ENCODE measurements at places on chromosomes 6 and 20.

- DNase-seq = no peak
Measured at GRCh38 chr6:37480951-37481534, 18.6 kb downstream of the CCDC167 start.

DNA sequence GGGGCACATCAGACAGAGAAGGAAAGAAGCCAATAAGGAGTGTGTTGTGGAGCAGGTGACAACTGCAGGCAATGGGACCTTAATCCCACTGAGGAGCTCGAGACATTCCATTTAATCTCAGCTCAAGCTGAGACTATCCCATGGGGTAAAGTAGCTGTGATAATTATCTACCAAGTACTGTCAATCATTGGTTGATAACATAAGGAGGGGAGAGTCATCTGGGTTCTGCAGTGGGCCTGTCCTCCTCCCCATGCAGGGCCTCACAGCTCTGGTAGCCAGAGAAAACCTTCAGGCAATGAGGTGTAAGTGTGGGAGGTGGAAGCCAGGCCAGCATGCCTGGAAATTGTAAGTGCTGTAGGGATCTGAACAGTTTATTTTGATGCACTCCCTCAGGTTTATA is 375.0 kb upstream of the ARID1B start:
- no peak for DNase-seq

GRCh38 chr6:6210994-6211393 is 109.5 kb downstream of the F13A1 start:
- DNase-seq = no peak

DNA sequence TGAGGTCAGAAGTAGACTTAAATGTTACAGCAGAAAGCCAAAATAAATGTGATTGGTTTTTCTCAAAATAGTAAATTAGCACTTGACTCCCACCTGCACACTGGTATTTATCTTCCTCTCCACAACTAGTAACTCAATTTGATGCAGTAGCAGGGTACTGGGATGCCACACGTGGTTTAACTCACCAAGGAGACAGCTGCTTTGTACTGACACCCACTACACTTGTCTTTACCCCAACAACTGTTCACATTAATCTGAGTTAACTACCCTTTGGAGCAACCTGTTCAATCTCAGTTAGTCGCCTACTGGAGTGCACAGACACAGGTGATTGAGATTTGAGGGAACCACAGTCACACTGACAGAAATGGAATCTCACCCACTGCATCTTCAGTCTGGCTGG is 242.1 kb downstream of the PRKN start:
- DNase-seq = no peak

GRCh38 chr6:64294034-64294433 is 658.4 kb downstream of the PHF3 start:
- DNase-seq = no peak

- no peak for DNase-seq
Measured at GRCh38 chr6:55601120-55601519, 22.1 kb upstream of the HMGCLL1 start.

- no peak for DNase-seq
Measured at GRCh38 chr20:45611054-45611453, 18.5 kb upstream of the WFDC10A start.

DNA sequence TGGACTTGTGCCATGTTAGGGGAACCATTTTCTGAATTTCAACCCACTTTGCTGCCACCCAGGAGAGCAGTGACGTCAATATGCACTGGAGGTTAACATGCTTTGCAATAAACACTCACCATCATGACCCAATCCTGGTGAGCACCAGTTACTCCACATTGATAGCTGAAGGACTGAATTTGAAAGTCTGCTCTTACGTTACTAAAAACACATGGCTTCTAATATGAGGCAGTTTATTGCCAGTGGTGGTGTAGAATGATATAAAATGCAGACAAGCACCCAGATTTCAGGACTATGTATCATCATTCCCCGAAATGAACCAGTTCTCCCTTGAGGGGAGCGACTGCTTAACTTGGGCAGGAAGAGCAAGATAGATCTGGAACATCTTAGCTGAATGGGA is 23.8 kb downstream of the RFPL4B start:
- DNase-seq = no peak

GRCh38 chr6:130537447-130537846 is 171.6 kb downstream of the TMEM200A start:
- DNase-seq = no peak

DNA sequence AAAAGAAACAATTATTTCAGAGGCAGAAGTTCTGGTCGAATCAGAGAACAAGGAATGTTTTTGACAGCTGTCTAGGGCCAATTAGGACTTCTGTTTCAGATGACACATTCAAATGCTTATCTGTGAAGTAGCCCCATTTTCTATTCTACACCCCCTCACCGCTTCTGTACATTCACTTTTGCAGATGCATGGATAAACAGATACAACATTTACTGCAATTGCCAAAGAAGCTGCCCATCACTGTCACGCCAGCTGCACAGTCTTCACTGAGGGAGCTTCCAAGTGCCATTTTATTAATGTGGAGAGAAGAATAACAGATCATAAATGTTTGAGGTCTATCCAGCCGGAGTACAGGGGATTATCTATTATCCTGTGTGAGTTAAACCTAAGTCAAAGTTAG is 426.8 kb upstream of the ARID1B start:
- no peak for DNase-seq

DNA sequence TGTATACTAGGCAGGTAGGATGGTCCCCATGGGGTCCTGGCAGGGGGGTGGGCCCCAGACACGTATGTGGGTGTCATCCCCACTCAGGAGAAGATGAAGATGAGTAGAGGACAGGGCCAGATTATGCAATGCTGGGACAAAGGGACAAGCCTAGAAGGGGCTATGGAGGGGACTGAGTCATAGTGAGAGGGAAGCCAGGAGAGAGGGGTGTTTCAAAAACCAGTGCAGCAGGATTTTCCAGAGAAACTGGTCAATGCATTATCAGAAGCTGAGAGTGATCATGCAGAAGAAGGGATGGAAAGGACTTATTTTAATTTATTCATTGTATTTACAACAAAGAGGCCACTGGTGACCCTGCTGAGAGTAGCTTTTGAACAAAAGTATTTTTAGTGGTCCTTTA is 74.0 kb downstream of the PPP1R3G start:
- no peak for DNase-seq

- peak; percentile 24 for DNase-seq
Measured at GRCh38 chr6:113936093-113936934, 34.6 kb downstream of the HDAC2 start.

DNA sequence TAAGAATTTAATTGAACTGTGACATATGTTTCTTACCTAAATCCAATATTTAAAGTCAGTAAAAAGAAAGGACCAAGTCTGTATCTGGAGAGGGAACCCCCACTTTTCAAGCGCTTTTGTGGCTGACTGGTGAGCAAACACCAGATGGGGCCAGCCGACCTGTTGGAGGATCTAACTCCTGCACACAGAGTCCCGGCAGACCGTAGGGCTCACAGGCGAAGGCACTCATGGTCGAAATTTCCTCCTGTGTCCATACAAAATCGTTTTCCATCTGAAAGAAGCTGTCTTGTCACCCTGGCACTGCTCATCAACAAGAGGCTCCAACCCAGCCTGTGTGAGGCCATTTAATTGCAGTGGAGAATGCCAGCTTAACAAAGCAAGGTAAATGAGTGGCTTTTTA is 94.0 kb downstream of the SCML4 start:
- no peak for DNase-seq

GRCh38 chr20:10670501-10671220 is 3.1 kb downstream of the JAG1 start:
- no peak for DNase-seq

- DNase-seq = no peak
Measured at GRCh38 chr20:41234546-41234945, 83.0 kb downstream of the ZHX3 start.

- DNase-seq = no peak
Measured at GRCh38 chr6:106973018-106973835, 1.3 kb downstream of the CD24 start.

DNA sequence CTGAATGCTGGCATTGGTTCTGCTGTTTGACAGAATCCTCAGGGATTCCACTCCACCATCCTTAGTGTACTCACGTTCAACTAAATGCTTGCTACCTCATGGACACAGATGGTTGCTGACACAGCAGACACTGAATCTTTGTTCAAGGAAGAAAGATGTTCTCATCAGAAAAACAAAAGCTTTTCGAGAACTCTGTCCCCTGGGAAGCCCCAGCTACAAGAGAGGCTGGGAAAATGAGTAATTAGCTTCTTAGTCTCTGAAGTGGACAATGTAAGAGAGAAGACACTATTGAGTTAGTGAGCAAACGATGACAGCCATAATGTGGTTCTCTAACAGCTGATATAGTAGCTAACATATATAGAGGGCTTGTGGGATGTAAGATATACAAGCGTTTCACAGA is 30.9 kb upstream of the ENPP5 start:
- no peak for DNase-seq

DNA sequence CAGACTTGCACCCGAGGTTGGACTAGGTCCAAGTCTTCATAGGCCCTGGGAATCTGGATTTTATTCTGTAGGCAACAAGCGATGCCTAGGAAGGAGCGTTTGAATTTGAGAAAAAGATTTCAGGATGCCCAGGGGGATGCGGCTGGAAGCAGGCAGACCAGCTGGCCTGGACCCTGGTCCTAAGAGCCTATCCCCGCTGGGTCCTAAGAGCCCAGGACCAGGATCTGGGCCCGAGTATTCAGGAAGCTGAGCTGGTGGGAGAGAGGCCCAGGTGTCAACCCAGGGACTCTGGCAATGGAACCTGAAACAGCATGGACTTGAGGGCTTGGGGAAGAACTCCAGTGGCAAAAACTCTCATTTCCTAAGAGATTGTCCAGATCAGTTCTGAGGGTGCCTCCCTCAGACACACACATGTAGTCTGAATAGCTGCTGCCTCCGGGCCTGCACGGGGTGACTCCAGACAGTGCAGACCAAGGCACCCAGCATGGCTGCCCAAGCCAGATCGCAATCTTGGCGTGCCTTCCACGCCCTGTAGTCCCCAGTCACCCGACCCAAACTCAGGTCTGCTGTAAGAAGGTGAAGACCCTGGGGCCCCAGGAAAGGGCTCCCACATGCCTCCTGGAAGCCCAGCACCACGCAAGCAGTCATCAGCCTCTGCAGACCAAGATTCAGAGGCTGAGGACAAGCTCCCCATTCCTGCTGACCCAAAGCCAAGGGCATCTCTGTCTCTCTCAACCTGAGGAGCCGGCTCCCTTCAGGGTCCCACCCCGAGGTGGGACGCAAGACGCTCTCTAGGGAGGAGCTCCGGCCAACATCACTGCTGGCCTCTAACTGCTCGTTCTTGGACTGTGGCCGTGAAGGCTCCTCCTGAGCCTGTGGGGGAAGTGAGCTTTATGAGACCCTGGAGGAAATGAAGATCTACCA is 34.4 kb downstream of the RRBP1 start:
- no peak for DNase-seq

GRCh38 chr20:51661609-51662178 is 106.5 kb downstream of the ATP9A start:
- no peak for DNase-seq

GRCh38 chr6:36577301-36577700 is 16.9 kb upstream of the SRSF3 start:
- no peak for DNase-seq

- DNase-seq = no peak
Measured at GRCh38 chr6:33206027-33206863, 1.8 kb downstream of the HSD17B8 start.

DNA sequence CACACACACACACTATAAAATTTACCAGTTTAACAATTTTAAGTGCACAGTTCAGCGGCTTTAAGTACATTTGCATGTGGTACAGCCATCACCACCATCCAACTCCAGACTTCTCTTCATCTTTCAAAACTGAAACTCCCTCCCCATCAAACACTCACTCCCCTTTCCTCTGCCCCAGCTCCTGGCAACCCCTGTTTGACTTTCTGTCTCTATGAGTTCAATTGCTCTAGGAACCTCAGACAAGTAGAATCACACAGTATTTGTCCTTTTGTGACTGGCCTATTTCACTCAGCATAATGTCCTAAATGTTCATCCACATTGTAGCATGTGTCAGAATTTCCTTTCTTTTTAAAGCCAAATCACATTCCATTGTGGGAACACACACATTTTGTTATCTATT is 302.8 kb upstream of the FOXQ1 start:
- DNase-seq = no peak
